NCI-H460 (cell line): ENCODE measurements at places on chromosomes 4 and X. TPM values are rescaled to one million over a fixed set of nuclear protein-coding genes. Genes with fewer than 3 reads are reported as not detected.

DNA sequence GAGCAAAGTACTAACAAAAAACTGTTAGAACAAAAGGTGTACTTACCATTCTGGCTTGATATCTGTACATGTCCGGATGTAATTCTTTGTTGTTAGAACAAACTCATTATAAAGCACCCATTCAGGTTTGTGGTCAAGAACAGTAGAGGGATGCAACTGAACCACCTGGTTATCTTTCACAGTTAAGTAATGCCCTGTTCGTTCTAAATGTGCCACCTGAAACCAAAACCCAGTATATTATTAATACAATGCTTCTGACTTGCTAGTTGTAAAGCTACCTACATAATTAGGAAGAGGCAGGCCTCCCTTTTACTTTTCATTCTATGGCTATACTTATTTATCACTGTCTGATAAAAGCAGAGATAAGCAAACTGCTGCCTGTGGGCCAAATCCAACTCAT lies 54.8 kb downstream of the DHX15 start:
- DNase-seq = no peak

DNA sequence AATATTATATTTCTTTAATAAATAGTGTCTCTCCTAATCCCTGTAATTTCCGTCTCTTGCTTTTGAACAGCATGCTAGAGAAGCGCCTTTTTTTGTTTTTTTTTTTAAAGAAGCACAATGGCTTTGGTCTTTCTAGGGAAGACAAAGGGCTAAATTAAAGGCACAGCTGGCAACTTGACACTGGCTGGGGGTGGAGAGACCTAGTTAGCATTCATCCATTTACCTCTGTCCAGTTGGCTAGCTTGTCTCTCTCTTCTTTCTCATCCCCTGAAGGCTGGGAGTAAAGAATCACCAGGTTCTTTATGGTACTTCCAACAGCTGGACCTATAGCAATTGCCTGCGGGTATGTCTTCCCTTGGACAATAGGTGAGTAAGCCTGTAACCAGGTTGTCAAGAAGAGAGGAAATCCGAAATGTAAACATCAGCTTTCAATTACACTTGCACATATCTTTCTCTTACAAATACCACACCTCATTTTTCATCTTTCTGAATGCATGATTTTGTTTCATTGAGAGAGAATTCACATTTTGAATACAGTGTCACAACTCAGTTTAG lies 178.4 kb upstream of the GPR101 start:
- DNase-seq = no peak

GSX2 gene
- not detected in 2 replicates for total RNA-seq

COX7B2 gene
- total RNA-seq = not detected in 2 replicates

CNKSR2 gene
- total RNA-seq = 13.0 and 14.9 TPM in 2 replicates

GRCh38 chr4:740656-741282 lies 35.1 kb downstream of the PCGF3 start:
- no peak for DNase-seq
